NCI-H1092 (cell line): ENCODE measurements at places on chromosomes 3 and 15.

DNA sequence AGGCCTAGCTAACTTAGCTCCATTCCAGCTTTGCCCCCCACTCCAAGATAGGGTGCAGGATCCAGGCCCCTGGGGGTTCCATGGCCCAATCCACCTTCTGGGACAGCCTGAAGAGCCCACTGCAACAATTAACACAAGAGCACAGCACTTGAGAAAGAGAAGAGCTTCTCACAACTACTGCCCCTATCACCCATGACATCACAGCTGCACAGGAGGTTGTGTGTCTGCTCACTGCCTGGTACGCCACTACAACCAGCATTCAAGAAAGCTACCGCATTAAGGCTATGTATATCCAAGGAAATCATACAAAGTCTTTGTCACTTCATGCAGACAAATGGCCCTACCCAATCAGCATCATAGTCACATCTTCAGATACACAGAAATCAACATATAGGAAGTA, 62.0 kb downstream of the MYO5A start:
- DNase-seq, result no peak

DNA sequence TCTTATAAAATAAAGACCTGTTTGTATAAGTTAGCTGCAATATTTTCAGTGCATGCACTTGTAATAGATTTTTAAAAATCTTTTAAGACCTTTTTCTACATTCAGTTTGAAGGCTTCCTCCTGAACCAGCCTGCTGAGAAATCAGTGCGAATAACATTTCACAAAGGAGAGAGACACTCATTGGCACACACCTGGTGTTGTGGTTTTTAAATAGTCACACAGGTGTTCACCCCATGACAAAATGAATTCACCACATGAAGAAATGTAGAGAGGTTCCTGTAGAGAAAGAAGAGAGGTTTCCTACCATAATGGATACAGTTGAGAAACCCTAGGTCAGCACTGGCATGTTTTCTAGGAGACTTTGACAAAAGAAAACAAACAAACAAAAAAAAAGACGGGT, 237.3 kb downstream of the CNTN6 start:
- DNase-seq, result no peak

- no peak for DNase-seq
Measured at GRCh38 chr3:58924578-58924977, 125.2 kb downstream of the CFAP20DC start.

- DNase-seq, result no peak
Measured at GRCh38 chr3:17749705-17750293, 7.4 kb upstream of the TBC1D5 start.

DNA sequence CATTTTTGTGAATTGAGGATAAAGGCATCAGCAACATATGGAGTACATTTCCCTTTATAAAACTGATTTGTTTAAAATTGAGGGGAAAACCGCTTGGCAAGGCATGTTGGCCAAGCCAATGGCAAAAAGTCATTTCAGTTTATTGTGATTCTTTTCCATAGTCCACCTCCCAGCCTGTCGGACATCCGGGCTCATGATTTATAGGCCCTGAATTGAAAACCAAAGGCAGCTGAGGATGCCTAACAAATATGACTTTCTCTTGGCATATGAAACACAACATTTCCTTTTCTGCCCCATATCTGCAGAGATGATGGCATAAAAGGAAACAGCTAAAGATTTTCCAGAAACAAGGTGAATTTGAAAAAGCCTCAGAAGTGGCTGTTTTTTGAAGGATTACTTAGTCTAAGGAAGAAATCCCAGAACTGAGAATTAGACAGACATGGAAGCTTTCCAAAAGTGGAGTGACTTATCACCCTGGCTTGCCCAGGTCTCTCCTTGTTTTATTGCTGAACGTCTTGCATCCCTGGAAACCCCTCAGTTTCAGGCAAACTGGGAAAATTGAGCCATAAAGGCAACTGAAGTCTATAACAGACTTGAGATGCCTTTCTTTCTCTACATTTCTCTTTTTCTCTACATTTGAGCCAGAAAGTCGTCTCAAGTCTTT, 74.0 kb downstream of the COL8A1 start:
- DNase-seq, result no peak

- no peak for DNase-seq
Measured at GRCh38 chr3:47890828-47891612, 88.1 kb downstream of the DHX30 start.

DNA sequence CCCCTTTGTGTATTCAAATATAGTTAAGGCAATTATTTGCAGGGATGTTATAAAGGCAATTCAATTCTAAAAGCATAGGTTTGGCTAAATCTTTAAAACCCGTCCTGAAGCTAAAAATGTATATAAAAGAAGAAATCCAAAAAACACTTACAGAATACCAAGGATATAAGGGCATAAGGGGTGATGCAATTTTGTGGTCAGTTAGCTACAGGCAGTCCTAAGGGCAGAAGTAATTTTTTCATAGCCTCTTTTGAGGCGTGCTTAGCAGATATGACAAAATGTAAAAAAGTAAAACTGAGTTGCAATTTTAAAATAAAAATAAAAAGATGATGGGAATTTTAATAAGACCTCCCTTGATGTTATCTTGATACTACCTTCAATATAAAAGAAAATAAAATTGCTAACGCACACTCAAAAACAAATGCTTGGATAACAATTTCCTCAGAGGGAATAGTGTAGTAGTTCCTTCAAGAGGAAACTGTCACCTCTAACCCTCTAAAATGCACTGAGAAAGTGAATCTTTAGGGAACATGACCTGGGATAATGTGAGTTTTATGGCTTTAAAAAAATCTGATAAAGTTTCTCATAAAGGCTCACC, 104.2 kb downstream of the MYH15 start:
- no peak for DNase-seq

DNA sequence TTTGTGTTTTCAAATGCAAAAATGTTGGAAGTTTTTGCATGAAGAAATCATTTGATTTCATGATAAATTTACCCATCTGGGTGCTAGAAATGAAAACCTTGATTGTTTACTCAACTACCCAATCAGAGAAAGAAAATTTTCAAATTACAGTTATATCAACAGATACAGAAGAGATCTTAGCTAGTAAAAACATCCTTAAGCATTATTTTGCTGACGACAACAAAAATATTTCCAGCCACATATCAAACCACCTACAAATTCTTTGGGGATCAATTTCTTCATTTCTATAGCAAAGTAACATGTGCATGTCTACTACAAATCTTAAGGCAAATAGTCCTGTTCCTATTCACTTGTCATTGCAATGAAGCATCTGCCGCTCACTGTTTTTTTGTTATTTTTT, 530.3 kb downstream of the ZIC1 start:
- DNase-seq, result no peak

DNA sequence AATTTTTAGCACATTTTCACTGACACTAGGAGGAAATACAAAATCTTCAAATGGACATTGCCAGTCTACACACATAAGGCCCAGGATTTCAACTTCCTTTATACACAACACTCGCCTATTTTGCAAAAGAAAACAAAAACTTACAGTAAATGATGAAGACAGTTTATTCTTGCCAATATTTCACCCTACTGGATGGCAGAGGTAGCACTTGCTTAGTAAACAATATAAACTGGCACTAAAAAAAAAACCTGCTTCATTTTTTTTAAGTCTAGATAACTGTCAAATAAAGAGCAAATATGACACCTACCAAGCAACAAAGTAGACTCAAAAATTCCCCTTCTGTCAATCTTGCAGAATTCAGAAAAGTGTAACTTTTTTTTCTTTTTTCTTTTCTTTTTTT, 204.0 kb downstream of the VPS13C start:
- no peak for DNase-seq

DNA sequence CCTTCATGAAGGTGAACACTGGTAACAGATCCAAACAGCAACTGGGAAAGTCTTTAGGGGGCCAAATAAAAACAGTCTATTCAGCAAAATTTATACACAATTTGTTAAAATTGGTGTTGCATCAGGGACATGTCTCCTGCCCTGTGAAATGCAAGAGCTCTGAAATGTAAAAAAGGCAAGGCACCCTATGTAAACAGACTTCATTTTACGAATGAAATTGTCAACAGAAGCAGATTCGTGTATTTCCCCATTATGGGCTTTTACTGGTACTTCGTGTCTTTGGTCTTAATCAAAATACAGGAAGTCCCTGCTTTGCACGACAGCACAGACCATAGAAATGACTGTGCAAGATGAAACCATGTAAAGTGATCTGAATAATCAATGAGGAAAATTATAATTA, 127.3 kb upstream of the THBS1 start:
- no peak for DNase-seq

- no peak for DNase-seq
Measured at GRCh38 chr3:66362541-66362941, 138.3 kb downstream of the LRIG1 start.

DNA sequence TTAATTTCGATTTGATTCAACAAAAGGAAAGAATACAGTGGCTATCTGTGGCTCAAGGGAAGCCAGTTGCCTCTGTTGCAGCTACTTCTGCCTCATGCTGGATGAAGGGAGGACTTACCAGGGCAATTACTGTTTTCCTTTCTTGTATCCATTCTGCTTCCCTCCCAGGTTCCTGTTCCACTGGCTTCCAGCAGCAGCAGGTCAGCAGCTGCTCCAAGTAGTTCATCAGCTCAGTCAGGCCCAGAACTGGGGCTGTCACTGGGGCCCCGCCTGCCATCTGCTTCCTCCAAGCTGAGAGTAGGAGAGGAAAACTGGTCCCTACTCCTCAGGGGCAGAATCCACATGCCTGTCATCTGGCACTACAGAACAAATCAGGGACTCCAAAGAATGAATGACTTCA, 48.6 kb upstream of the ULK4 start:
- no peak for DNase-seq
